ENCODE measurements at places on chromosomes 11 and 22.

GRCh38 chr22:40676644-40677043, 2.6 kb upstream of the MCHR1 start:
- no peak for DNase-seq

- no peak for DNase-seq
Observed at GRCh38 chr11:14584595-14584994, 59.0 kb upstream of the PDE3B start.

DNA sequence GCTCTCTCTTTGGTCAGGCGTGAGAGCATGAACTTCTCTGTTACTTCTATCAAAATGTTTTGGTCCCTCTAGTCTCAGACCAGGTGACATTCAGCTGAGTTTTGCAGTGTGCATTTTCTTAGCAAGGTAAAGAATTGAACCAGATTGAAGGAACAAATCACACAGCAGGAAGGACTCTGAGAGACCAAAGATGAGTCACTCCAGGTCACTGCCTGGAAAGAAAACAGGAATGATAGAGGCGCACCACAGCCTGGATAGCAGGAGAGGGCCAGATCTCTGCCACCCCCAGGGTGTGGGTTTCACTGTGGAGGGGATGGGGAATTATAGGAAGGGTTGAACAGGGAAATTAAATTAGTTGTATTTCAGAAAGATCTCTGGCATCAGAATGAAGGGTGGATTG, 788.3 kb downstream of the NTM start:
- DNase-seq, result no peak

GRCh38 chr22:43988960-43989359, 33.7 kb downstream of the SAMM50 start:
- DNase-seq, result no peak

- DNase-seq, result peak; percentile 5
Observed at GRCh38 chr11:29448246-29448877, 568.5 kb downstream of the KCNA4 start.

DNA sequence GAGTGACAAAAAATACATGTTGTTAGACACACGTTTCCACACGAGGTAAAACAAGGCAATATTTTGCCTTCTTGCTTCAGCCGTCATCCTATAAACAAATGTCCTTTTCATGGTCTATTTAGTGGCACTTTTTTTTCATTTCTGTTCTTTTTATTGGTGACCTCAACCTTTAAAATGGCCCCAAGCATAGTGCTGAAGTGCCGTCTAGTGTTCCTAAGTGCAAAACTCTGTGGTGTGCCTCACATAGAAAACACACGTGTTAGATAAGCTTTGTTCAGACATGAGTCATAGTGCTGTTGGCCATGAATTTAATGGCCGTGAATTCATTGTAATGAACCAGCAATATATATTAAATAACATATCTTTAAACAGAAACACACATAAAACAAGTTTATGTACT, 15.6 kb downstream of the OVCH2 start:
- DNase-seq, result no peak

DNA sequence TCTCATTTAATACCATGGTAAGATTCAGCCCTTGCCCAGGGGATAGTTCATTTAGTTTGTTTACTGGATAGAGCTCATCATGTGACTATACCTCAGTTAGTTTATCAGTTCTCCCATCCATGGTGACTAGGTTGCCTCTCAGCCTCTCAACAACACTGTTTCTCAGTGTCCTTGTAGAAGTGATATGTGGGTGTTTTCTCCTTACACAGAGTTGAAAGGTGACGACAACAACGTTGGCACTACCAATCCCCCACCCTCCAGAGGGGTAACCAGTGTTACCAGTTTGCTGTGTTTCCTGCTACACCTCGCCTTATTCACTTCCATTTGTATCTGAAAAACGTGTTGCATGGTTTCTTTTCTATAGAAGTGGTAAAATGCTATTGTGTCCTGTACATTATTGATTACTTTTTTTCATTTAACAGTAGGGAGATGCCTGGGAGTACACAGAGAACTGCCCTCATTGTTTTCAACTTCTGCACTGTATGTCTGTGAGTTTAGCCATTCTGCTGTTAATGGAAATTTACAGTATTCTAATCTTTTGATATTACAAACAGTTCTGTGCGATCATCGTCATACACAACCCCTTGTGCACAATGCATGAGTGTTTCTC, 11.6 kb downstream of the NEAT1 start:
- no peak for DNase-seq

DNA sequence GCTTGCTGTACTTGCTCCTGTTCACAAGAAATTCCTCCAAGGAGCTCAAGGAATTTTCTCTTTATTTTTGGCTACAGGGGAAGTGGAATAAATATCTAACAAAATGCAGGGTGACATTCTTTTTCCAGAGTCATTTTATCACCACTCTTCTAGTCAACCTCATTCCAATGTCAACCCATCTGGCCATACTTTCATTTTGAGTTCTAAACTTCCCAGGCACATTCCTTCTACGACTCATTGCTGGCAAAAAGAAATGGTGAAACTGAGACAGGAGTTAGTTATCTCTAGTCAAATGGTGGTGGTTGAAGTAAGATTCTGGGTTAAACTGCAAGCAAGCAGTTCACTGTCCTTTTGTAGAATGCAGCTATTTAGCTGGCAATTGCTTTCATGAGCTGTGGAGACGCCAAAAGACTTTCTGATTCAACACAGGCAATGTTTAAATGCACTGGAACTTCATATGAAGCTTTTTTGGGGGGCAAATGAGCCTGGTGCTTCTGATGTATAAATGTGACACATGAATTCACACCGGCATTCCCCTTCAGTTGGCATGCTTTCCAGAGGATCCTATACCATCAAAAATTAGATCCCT, 304.6 kb downstream of the CADM1 start:
- DNase-seq, result no peak

- no peak for DNase-seq
Observed at GRCh38 chr11:3228445-3228829, 3.8 kb downstream of the MRGPRE start.

DNA sequence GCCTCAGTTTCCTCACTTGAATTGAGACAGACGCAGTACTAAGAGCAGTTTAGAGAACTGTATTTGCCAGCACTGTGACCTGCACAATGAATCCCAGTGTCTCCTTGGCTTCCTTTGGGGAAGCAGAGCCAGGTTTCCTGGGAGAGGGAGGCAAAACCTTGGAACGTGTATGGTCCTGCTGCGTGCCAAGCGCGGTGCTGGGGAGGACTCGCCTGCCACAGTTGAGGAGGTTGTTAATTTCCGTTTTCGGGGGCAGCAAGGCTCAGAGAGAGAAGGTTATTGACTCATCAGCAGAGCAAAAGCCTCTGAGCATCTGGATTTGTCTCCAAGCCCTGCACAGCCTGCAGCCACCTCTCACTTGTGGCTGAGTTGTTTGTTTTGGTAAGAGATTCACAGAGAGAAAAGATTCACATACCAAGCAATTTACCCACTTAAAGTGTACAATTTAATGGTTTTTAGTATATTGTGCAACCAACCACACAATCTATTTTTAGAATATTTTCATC, 10.8 kb downstream of the SYT12 start:
- peak; percentile 14 for DNase-seq

GRCh38 chr22:27115816-27116256, 458.4 kb downstream of the MIAT start:
- DNase-seq, result no peak

- no peak for DNase-seq
Observed at GRCh38 chr22:45638197-45638596, 33.4 kb upstream of the ATXN10 start.

GRCh38 chr11:47620836-47621378, 21.5 kb downstream of the MTCH2 start:
- DNase-seq, result no peak

DNA sequence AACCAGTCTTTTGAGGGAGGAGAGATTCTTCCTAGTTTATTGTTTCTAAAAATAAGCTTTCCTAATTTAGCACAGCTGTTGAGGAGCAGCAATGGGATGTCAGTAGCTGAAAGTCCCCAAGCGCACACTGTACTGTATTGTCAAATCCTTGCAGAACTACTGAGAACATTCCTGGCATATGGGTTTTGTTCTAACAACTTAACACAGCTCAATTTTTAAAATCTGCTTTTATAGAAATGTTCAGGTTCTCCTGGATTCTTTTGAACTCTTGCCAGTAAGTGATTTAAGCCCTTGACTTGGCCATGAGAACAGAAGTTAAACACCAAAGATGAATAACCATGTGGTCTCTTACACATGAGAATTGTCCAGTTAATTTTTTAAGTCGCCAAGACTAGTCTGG, 218.6 kb downstream of the FAT3 start:
- no peak for DNase-seq

GRCh38 chr22:24310969-24311368, 40.3 kb downstream of the SPECC1L start:
- no peak for DNase-seq

GRCh38 chr11:67253872-67254624, 12.2 kb upstream of the GRK2 start:
- no peak for DNase-seq

GRCh38 chr11:11588891-11589290, 32.9 kb downstream of the GALNT18 start:
- DNase-seq, result no peak

DNA sequence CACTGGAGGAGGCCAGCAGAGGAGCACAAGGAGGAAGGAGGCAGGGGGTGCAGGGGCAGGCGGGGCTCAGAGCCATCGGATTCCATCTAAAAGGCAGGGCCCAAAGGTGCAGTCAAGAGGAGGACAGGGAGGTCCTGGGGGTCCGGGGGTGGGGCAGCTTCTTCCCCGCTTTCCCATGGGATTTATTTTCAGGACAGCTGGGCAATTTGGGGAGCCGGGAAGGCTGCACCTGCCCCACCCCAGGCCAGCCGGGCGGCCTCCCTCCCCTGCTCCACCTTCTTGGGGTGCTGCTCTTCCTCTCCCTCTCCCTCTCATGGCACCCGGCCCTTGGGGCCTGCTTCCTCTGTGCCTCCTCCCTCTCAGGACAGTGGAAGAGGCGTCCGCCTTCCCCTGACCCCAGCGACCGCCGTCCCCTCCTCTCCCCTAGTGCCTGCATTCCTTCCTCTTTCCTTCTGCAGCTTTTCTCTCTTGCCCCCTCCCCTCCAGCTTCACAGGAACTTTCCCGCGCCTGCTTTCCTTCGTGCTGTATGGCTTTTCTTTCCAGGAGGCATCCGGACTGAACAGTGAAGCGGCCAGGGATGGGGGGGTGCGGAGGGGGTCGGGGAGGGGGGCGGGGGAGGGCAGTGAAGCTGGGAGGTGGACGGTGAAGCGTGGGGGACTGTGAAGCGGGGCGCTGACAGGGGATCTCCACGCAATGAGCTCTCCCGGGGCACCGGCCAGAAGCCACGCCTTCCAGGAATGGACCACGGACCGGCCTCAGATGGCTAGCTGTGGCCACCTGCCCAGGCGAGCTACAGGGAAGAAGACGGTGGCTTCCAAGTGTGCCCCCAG, 26.9 kb downstream of the APOBEC3H start:
- DNase-seq, result no peak

- DNase-seq, result no peak
Observed at GRCh38 chr11:104120493-104121137, 43.3 kb downstream of the PDGFD start.

DNA sequence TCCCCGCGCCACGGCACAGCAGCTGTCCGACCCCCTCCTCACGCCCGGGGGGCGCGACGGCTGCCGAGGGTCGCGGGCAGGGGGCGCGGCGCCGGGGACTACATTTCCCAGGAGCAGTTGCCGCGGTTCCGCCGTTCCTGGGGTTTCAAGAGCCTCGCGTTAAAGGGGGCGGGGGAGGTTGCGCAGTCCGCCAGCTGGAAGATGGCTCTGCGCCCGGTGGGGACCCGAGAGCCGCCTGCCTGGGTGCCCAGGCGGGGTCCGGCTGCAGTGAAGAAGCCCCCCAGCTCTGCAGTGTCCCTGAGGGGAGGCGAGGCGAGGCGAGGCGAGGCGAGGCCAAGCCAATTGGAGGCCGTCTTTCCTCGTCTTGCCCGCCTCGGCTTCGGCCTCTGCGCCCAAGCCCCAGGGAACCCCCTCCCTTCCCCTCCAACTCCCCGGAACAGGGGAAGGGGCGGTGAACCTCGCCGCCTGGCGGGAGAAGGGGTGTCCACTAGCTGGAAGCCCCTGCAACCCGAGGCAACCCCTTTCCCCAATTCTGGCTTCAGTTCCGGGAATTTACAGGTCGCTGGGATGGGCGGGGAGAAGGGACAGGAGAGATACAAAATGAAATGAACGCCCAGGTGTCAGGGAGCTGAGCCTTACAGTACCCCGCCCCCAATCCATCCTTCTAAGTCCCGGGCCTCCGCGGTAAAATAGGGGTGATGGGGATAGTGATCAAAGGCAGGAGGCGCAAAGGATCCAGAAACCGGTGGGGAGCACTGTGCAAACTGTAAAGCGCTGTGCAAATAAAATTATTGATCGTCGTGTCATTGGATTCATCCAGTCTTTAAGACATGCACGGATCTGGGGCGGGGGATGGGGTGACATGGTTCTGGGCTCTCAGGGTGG, 5.2 kb upstream of the GCAT start:
- DNase-seq, result peak; percentile 67

- DNase-seq, result no peak
Observed at GRCh38 chr22:30187529-30188407, 58.8 kb downstream of the LIF start.

DNA sequence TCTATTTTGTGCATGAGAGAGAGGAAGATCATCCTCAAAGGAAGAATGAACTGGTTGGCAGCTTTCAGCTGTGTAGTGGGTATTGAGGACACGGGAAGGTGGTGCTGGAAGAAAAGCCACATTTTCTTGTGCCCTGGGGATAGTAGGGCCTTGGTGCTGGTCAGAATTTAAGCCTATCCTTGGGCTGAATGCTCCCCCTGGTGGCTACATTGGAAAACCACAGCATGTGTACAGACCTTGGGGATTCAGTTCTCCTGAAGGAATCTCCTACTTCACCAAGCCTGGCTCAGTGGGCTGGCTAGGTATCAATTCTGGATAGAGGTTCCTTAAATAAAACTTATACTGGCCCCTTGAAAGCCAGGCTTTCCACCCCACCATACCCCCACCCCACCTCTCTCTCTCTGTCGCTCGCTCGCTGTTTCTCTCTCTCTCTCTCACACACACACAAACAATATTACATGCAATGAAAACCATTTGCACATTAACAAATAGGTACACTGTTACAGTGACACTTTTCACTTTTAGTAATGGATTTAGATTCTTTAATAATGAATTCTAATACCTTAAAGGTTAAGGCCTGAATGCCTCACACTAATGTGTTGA, 2.8 kb upstream of the OR51M1 start:
- no peak for DNase-seq

- DNase-seq, result no peak
Observed at GRCh38 chr11:126140926-126141280, 70.5 kb downstream of the RPUSD4 start.

- no peak for DNase-seq
Observed at GRCh38 chr22:27251563-27251962, 550.0 kb downstream of the MN1 start.

DNA sequence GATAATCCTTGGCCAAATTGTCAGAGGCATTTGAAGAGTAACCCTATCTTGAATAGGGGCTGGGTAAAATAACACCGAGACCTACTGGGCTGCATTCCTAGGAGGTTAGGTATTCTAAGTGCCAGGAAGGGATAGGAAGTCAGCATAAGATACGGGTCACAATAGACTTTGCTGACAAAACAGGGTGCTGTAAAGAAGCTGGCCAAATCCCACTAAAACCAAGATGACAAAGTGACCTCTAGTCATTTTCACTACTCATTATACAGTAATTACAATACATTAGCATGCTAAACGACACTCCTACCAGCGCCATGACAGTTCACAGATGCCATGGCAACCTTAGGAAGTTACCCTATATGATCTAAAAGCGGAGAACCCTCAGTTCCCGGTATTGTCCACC, 964 bp upstream of the REXO2 start:
- DNase-seq, result no peak
